ENCODE measurements at places on chromosomes 12 and 14. TPM values are rescaled to one million over a fixed set of nuclear protein-coding genes. Genes with fewer than 3 reads are reported as not detected.
A peak's percentile ranks its signal among the peaks of the same experiment; 100 is the strongest.

DNA sequence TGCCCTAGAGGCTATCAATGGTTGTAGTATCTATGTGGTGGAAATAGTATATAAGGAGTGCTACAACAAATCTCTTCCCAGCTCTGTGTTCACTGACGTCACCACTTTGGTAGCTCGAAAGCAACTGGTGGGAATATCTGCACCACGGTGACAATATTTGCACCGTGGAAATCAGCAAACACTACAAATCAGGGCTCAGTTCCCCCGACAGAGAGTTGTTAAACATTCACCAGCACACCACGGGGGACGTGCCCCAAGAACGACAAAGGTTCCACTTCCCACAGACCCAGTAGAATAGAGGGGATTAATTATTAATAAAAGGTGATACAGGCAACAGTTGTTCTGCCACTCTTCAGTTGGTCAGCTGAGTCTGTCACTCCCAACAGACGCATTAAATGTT is 98.4 kb downstream of the CCDC60 start:
- DNase-seq, result no peak
- no peaks in the 10 kb centered on the region for H3K27me3 ChIP-seq

DNA sequence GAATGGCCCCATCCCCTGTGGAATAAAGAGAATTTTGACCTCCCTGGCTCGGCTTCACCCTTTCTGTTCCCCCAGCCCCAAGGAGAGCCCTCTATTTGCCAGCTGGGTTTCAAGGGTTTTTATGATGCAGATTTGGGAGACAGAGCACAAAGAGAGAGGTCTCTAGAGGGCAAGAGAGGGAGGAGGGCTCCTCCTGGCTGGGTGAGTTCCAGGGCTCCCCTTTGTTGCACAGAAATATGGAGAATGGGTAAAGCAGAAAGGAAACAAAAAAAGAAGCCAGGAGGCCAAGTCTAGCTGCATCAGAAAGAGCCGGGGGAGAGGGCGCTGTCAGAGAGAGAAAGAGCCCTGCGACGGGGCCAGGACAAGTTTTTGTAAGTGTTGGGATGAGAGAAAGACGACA is 319.6 kb upstream of the RTL1 start:
- no peaks in the 10 kb centered on the region for H3K36me3 ChIP-seq
- peaks cover 5% of the 10 kb centered on the region for H3K4me1 ChIP-seq
- 0 out of 2 replicates have a peak overlapping the region, but pooled peaks have one; percentile 10 for H3K4me3 ChIP-seq
- DNase-seq, result peak; percentile 39
- H3K27ac ChIP-seq, result 0 out of 2 replicates have a peak overlapping the region, but pooled peaks have one; percentile 19

DNA sequence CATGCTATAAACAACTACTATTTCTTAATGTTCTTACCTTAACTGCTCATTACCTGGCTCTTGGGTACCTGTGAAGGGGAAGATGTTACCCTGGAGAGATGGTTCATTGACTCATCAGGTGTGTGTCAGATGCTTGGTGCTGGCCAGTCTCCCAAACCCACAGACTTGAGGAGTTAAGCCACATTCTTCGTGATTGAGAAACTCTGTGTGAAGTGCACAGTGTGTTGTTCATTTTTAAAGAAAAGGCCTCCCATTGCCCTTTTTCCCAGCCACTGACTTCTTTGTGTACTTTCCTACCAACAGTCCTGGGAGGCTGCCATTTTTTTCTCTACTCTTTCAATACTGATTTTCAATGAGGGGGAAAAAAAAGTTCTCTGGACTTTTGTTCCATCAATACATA is 3.2 kb downstream of the MGST1 start:
- no peak for DNase-seq
- no peaks in the 10 kb centered on the region for H3K27me3 ChIP-seq
- no peak overlapping the region for H3K4me3 ChIP-seq

GRCh38 chr14:99246536-99247097 is 25.4 kb downstream of the BCL11B start:
- peak; percentile 70 for DNase-seq
- peaks cover 21% of the 10 kb centered on the region for H3K4me1 ChIP-seq
- peak overlapping the region; percentile 95 for H3K27ac ChIP-seq
- no peaks in the 10 kb centered on the region for H3K36me3 ChIP-seq

DNA sequence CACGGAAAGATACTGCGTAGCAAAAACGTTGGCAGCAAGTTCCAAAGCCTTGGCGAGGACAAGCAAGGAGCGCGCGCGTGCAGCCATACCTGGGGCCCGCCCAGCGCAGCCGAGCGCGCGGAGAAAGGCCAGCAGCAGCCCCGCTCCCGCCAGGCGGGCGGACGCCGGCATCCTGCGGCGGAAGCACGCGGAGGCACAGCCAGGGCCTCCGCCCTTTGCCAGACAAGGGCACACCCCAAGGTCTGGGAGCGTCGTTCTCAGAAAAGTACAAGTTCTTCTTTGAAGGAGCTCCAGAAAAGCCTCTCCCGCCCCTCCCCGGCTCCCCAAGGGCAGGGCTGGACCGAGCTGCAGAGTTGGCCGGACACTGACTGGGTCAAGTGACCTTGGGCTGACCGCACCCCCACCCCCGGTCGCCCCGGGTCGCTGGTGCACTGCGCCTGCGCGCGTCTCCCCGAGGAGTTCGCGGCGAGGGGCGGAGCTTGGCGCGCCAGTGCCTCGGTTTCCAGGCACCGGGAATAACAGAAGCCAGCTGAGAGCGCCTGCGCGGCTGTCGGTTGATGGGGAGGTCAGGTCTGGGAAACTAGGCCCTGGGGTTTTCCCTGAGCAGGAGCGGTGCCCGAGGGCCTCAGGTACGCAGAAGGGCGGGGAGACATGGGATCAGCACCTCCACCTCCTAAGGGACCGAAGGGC is at the start of gene ZC2HC1C:
Gene ZC2HC1C, plus strand, starts transcription at position 521 of the 690 bp plus-strand sequence. CDS start 933 bp downstream, outside the sequence.
- peak within 1 kb of the TSS; percentile 83 for H3K27ac ChIP-seq
- H3K36me3 ChIP-seq, result no peaks in the 10 kb centered on the region
- peak within 1 kb of the TSS; percentile 90 for H3K4me3 ChIP-seq
- H3K4me1 ChIP-seq, result no peaks in the 10 kb centered on the region

DNA sequence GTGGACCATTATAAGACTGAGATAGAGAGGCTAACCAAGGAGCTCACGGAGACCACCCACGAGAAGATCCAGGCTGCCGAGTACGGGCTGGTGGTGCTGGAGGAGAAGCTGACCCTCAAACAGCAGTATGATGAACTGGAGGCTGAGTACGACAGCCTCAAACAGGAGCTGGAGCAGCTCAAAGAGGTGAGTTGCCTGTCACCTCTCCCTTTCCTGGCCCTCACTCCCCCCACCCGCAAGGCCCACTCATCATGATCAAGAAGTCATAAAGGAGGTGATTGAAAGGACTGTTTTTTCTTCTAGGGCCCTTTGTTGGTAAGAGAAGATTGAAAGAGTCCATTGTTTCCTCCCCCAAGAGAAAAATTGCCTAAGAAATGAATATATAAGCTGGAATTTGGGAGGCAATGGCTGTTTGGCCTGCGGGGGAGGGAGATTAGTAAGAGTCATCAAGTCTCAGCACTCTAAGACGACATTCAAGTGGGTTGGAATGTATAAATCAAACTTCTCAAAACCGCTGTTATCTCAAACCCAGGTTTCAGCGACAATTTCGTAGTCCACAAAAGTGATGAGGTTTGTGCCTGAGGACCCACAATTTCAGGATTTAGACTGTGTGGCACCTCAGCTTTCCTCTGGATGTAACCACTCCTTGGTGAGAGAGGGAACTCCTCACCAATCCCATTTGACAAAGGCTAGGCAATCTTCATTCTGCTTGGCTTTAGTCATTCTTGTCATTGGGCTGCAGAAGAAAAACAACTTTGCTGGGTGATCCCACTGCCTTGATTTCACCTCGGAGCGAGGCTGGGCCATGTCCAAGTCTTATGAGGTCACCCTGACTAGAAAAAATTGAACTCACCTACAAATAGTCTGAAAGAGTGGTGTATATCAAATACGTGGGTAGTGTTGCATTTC is 966 bp downstream of the BICD1 start:
- no peaks in the 10 kb centered on the region for H3K27me3 ChIP-seq
- DNase-seq, result no peak
- peak overlapping the region; percentile 97 for H3K4me3 ChIP-seq
- H3K27ac ChIP-seq, result peak overlapping the region; percentile 76
- no peaks in the 10 kb centered on the region for H3K36me3 ChIP-seq

GRCh38 chr14:105701456-105702274 is 175.3 kb downstream of the TMEM121 start:
- no peak for DNase-seq
- H3K27me3 ChIP-seq, result no peaks in the 10 kb centered on the region
- no peaks in the 10 kb centered on the region for H3K4me1 ChIP-seq
- no peaks in the 10 kb centered on the region for H3K36me3 ChIP-seq
- no peak overlapping the region for H3K27ac ChIP-seq

DNA sequence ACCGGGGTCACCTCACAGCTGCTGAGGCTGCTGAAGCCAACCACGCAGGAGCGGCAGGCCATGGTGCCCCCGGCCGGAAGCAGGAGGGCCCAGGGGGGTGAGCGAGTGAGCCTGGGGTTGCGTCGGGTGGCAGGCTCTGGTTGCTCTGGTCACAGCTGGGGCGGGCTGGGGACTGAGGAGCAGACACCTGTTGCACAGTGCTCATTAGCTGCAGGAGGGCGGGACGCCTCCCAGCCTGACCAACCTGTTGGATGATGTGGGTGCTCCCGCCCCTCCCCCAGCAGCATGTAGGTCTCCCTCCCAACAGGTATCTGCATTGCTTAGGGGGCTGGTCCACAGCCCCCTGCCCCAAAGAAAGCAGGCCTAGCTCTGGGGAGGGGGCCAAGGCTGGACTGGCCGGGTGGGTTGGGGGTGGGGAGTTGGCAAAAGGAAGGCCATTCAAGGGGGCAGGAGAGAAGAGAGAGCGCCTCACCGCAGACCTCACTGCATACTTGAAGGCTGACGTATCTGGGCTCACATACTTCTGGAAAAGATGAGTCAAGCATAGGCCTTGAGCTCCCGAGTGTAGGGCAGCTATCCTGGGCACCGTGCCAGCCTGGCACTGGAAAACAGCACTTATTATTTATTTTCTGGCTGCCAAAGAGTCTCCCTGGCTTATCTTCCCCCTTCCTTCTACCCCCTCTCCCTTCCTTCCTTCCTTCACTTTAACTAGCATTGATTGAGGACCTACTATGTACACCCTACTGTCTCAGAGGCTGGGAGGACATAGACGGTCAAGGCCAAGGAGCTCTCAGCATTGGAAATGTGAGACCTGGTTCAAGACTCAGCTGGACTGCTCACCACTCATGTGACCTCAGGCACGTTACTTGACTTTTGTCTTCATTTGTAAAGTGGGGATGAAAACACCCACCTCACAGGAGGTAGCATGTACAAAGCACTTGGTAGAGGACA is at the start of gene KRT80:
Gene KRT80, minus strand, starts transcription at position 174 of the 951 bp plus-strand sequence. Its CDS starts 112 bp downstream, at position 62.
- no peaks in the 10 kb centered on the region for H3K36me3 ChIP-seq
- H3K27me3 ChIP-seq, result no peaks in the 10 kb centered on the region
- no peak within 1 kb of the TSS for H3K27ac ChIP-seq
- DNase-seq, result no peak
- H3K4me1 ChIP-seq, result peaks cover 11% of the 10 kb centered on the region
- H3K4me3 ChIP-seq, result no peak within 1 kb of the TSS

DNA sequence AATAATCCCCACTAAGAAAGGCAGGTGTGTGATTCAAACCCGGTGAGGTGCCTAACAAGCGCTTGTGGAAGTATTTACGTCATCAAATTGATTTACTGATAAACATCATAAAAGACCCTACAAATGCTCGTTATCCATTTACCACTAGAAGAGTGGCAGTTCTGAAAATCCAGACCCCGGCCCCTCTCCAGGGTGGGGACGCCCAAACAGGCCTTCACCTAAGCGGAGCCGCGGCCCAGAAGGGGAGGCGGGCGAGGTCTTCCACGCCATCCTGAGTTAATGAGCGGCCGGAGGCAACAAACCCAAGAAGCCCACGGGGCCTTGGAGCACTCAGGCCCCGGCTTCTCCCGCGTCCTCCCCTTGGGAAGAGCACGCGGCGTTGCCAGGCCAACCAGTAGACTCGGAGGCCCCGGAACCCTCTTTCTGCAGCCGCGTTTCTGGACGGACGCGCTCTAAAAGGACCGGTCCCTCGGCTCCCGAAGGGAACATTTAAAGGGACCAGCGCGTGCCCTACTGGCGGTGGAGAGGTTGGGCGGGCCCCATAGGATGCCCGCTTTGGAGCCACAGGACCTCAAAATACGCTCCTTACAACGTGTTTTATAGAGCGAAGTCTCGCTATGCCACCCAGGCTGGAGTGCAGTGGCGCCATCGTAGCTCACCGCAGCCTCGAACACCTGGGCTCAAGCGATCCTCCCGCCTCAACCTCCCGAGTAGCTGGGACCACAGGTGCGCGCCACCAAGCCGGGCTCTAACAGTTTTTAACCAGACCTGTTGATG is 3.5 kb downstream of the PTPN21 start:
- no peaks in the 10 kb centered on the region for H3K27me3 ChIP-seq
- H3K27ac ChIP-seq, result no peak overlapping the region
- no peak for DNase-seq
- peaks cover 5% of the 10 kb centered on the region for H3K4me1 ChIP-seq

DNA sequence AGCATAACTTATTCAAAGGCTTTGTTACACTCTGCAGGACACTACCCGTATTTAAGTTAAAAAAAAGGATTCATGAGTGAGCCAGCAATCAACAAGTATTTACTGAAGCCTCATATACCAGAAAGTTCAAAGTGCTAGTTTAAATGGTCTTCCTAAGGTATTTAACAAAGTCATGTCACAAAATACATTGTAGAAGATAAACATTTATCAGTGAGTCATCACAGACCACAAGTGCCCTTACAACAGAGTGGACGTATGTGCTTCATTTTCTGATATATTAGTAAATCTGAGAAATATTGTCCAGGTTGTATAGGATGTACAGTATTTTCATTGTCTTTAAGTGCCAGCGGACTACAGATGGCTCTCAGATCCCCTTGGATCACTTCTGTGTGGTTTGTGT is 24.2 kb downstream of the FLRT2 start:
- 0 out of 2 replicates have a peak, but pooled peaks cover 2% of the 10 kb centered on the region for H3K4me1 ChIP-seq
- H3K27me3 ChIP-seq, result peaks cover 2% of the 10 kb centered on the region
- H3K36me3 ChIP-seq, result no peaks in the 10 kb centered on the region
- no peak for DNase-seq
- no peak overlapping the region for H3K27ac ChIP-seq

DNA sequence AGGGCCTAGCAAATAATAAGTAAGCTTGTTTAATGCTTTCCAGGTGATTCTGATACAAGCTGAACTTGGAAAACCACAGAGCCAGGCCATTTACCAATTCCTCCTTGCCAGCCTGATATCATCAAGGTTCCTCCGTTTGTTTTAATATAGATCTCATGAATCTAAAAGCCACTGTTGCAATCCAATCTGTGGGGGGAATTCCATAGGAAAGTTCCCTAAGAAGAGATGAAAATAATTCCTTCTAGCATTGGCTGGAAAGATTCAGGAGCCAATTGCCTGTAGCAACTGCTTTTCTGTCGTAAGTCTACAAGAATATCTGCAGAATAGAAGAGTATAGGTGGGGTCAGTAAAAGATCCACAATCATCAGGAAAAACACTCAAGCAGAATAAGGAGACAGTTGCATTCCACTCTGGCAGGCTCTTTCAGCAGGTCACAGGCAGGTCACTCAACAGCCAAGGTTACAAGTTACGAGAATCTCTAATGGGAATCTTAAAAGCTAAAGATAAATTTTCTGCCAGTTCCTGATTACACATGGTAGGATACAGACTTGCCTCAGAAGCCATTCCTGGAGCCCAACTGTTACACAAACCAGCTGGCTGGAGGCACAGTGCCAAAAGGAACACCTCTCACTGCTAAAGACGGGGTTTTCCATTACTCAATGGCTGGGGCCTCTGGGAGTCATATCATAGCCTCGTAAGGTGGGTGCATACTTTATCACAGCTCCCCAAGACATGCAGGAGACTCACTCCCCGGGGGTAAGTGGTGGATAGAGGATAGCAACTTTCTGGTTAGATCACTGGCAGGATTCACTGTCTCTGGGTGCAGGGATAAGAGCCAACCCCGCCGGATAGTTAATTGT is 43.6 kb downstream of the FGD6 start:
- DNase-seq, result no peak
- H3K4me1 ChIP-seq, result no peaks in the 10 kb centered on the region
- no peaks in the 10 kb centered on the region for H3K36me3 ChIP-seq
- H3K27me3 ChIP-seq, result no peaks in the 10 kb centered on the region

The AICDA gene
- total RNA-seq, result not detected

The P2RX4 gene
- 9.5 TPM for total RNA-seq

The KRT79 gene
- not detected for total RNA-seq

The SLCO1B3 gene
- not detected for total RNA-seq

The TMEM229B gene
- 0.50 TPM for total RNA-seq

The PAX9 gene
- total RNA-seq, result not detected

Measured in H1 (cell line).